ENCODE measurements at places on chromosomes 16 and 17. TPM values are rescaled to one million over a fixed set of nuclear protein-coding genes. Genes with fewer than 3 reads are reported as not detected.

Gene MPV17L
- polyA plus RNA-seq = 0.48 TPM

Gene PIGQ
- 16.7 TPM for polyA plus RNA-seq

Gene ST6GALNAC1
- 0.84 TPM for polyA plus RNA-seq

Gene CES1
- polyA plus RNA-seq = 0.11 TPM

Gene RPRML
- polyA plus RNA-seq = not detected

Gene ZNF469
- polyA plus RNA-seq = not detected

Gene VMO1
- polyA plus RNA-seq = not detected

Gene ZKSCAN2
- polyA plus RNA-seq = 2.2 TPM

Gene KREMEN2
- 3.8 TPM for polyA plus RNA-seq

Gene HOXB8
- polyA plus RNA-seq = not detected

Gene PIPOX
- polyA plus RNA-seq = not detected

Gene KRTAP2-1
- polyA plus RNA-seq = not detected

Gene MYADML2
- not detected for polyA plus RNA-seq

Gene SDR42E1
- polyA plus RNA-seq = 18.8 TPM

Gene IRX3
- polyA plus RNA-seq = 2.7 TPM

Gene BEAN1
- 0.82 TPM for polyA plus RNA-seq

Gene DPEP1
- 0.09 TPM for polyA plus RNA-seq

Measured in keratinocyte (primary cell).